AG09319 (cell line): ENCODE measurements at places on chromosomes 2 and 18.

DNA sequence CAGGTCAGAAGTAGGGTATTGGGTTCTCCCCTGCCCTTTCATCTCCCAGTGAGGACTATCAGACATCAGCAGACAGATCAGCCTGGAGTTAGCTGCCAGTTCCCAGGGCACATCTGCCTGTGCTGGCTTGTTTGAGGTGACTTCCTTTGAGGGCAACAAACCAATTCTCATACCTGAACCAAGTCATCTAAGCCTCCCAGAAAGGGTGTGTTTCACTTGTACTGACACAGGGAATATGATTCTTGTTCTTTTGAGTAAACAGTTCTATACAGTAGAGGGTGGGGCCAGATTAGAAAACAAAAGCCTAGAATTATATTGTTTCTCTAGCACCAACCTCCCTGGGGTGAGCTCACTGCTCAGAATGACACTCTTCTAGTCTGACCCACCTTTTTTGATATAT is 591.9 kb downstream of the SLC4A3 start:
- no peak for DNase-seq

GRCh38 chr2:165825041-165825440 is 31.0 kb upstream of the GALNT3 start:
- DNase-seq: no peak

- DNase-seq: no peak
Measured at GRCh38 chr18:29217124-29217915, 1040.4 kb upstream of the CDH2 start.

- no peak for DNase-seq
Measured at GRCh38 chr18:64082054-64082453, 66.8 kb downstream of the LINC00305 start.

DNA sequence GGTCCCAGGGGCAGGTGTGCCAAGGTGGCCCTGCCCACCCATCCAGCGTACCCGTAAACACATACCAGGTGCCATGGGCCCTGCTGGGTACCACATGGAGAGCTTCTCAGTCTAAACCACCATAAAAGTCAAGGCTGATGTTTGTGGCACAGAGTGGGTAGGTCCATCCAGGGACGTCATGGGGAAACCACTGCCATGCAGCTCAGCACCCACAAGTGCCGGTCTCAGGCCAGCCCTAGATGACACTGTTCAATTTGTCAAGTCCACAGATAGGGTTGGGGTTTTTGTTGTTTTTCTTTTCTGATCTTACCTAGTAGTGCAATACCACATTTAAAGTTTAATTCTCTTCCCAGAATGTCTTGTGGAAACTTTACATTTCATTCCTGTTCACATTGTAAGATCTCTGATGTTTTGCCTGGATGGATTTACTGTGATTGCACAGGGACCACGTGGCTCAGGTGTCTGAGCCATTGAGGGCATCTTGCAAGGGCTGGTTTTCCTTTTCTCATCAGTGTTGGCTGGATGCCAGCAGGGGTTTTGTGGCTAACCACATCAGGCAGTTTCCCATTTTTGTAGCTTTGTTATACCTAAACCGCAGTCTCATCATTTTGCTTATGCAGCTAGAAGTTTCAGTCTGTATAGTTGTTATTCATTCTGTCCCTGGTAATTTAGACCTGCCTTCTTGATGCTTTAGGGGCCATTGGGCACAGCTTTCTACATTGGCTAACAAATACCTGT is 64.7 kb downstream of the STK25 start:
- DNase-seq: peak; percentile 12

GRCh38 chr2:150479075-150479915 is 8.2 kb downstream of the RND3 start:
- DNase-seq: no peak

DNA sequence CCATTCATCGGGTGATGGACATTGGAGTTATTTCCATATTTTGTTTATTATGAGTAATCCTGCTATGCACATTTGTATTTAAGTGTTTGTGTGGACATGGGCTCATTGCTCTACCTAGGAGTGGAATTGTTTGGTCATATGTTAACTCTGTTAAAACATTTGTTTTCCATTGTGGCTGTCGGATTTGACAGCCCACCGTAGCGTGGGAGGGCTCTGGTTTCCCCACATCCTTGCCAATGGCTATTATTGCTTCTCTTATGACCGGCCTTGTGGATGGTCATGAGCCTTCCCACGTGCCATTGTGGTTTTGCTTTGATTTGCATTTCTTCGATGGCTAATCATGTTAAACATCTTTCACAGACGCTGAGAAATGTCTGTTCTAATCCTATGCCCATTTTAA is 92.0 kb downstream of the ZNF236 start:
- DNase-seq: no peak

GRCh38 chr2:171794918-171795317 is 99.1 kb downstream of the SLC25A12 start:
- no peak for DNase-seq

GRCh38 chr18:22830511-22830910 is 102.6 kb upstream of the RBBP8 start:
- no peak for DNase-seq
